ENCODE measurements at places on chromosomes 1 and 21.
A peak's percentile ranks its signal among the peaks of the same experiment; 100 is the strongest.

DNA sequence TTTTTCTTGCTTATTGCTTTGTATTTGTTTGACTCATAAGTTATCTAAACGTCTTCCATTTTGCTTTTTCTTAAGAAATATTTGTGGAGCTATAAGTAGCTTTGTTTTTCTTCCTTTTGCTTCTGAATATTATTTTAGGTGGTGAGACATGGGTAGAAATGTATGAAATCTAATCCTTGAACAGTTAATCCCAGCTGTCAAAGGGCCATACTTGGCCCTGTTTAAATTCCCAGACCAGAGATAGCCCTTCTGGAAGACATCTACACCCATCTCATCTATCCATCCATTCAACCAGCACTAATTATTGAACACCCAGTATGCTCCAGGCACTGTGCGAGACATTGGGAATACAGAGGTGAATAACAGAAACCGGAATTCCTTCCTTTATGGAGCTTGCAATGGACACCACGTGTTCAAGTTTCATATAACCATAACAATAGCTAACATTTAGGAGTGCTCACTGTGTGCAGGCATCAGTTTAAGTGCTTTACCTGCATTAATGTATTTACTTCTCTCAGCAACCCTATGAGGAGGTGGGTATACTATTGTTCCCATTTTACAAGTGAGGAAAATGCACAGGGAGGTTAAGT, 8.7 kb downstream of the TACSTD2 start:
- DNase-seq: no peak

DNA sequence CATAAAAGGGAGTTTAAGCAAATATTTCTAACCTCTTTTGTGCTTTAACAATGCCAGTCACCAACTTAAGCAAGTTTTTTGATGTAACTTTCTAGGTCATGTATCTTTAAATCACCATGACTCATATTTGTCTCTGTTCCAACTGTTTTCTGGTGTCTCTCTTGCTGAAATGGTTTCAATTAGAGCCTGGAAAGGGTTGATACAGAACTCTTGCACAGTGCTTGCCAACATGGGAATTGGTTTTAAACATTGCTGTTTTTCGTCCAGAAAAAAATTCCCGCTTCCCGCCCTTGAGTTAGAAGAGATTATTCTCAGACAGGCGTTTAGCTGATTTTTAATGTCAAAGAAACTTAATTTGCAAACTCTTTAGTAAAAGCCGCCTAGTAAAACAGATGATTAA, 46.4 kb upstream of the SLC22A15 start:
- peak; percentile 15 for DNase-seq

DNA sequence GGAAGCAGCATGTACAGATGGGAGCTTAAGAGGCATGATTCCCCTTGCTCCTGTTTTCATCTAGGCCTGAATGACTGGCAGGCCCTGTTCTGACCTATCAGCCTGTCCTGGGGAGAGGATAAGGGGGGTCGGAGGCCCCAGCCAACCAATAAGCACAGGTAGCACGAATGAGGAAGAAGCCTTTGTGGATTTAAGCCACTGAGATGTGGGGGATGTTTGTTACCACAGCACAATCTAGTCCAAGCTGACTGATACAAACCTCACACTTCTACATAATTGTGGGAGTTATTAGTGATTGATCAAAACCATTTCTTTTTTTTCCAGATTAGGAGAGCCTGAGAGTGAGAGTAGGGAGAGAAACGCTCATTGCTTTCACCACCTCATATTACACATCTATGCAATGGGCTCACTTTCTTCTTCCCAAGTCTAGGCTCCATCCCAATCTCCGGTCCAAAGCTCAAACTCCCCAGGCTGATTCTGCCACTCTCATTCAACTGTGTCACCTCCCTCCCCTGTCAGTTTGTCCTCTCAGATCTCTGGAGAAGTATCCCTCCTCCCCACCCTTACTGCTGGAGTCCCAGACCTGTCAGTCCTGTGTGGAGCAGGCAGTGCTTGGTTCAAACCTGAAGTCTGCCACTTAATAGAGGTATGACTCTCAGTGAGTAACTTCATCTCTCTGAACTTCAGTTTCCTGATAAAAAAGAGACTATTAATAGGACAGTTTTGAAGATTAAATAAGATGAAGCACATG, 220.5 kb downstream of the PTPRU start:
- no peak for DNase-seq

- no peak for DNase-seq
Observed at GRCh38 chr1:182682406-182682805, 2.0 kb downstream of the RGS8 start.

DNA sequence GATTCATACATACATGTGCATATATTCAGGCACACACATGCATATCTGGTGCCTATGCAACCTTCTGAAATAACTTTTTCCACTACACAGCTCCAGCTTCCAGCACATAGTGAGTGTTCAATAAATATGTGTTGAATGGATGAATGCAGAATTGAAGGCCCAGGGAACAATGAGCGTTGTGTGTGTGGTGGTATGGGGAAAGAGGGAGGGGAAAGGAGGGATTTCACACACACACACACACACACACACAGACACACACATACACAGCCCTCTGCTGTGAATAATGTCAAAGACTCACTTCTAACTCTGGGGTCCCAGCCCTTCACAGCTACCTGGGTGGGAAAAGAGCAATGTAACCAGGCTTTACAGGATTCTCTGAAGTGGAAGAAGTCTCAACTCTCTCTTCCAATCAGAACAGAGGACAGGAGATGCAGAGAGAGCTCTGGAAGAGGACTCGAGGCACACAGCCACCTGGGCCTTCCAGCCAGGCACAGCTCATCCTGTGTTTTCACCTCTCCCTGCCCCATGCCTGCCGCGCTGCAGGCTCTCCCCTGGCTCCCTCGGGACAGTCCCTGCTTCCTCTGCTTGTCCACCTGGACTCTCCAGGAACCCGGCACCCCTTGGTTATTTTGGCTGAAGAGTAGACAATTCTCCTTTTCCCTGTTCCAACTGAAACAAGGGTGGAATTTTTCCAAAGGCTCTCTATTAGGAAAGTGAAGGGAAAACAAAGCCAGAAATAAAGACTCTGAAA, 5.4 kb upstream of the IGSF8 start:
- DNase-seq: peak; percentile 78

DNA sequence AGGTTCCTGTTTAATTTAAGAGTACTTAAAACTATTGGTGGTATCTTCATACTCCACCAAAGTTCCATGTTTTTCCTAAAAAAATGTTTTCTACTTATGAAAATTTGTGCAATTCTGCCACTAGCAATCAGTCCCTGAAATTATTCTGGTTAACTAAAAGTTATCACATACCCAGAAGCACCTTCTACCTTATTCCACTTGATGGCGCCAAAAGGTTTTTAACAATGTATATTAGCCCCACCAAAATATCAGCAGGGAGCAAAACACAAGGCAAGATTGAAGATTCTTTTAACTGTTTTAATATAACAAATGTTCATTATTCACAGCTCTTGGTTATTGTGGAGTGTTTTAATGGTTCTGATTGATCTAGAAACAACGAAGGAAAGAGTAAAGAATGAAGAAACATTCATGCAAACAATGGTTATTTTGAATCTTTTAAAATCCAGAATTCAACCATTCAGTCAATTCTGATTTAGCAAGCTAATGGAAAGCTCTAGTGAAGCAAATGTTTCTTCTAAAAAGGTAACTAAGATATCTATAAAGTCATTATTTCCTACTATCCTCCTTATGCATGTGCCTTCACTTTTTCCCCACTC, 67.2 kb downstream of the TTLL7 start:
- peak; percentile 66 for DNase-seq

DNA sequence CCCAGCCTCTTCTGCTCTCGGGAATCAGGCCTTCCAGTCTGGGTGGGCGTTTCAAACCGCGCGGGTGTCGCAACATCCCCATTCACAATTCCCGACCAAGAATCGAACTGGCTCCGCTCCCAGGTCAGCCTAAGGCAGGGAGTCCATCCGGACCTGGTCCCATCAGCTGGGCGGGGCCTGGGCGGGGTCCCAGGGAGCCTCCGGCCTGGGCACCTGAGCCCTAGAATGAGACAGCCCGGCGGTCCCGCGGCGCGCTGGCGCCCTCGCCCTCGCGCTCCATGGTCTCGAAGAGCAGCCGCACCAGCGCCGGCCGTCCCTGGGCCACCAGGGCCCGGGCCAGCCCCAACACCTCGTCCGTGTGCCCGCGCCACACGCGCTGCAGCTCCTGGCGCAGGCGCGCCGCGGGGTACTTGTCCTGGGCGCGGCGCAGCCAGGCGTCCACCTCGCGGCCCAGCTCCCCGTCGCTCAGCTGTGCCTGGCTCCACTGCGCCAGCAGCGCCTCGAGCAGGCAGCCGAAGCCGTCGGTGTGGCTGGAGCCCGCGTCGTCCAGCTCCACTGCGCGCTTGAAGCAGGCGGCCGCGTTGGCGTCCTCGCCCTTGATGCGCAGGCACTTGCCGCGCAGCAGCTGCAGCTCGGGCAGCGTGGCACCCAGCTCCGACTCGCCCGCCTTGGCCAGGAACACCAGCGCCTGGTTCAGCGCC, 16.9 kb upstream of the PARS2 start:
- DNase-seq: no peak

DNA sequence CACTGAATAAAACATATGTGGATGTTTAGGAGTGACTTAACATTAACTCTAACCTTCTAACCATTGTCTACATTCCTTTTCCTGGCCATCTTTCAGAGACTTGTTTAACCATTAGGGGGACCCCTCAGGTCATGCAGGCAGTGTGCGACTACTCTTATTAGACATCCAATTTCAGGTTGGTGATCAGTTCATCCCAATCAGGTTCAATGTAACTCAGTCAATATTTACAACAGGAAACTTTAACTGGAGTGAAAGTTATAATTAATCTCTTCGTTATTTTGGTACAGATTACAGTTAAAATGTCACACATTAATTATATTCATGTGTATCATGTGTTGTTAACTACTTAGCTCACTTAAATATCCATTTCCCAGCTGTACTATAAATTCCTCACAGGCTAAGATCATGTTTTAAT, 68.8 kb upstream of the RGS1 start:
- DNase-seq: no peak

DNA sequence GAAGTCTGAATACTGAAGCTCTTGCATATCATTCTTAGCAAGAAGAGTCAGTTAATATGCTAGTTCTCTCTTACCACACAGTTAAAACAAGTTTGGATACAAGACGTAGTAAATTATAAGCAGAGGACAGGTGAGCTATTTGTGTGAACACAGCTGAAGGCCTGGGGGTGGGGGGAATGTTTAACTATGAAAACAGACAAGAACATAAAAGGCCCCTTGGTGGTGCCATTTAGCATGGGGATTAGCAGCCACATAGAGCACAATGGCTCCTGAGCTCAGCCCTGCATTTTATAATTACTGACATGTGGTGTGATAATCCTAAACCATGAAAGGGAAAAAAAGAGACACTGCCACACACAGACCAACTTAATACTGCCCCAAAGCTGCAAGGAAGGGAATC, 94.8 kb downstream of the TGFBR3 start:
- no peak for DNase-seq

DNA sequence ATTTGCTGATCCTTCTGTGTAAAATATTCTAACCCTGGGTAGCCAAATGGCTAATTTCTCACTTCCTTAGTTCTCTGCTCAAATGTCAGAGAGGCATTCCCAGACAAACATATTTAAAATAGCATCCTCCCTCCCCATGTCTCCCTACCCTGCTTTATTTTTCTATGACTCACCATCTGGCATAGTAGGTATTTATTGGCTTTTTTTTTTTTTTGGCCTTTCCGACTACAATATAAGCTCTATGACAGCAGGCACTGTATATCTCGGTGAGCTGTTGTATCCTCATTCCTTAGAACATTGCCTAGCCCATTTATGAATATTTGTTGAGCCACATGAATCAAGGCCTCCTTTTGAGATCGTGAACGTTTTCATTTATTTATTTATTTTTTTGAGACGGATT, 1.5 kb upstream of the NEK7 start:
- DNase-seq: no peak

GRCh38 chr1:43077273-43077672, 94.8 kb downstream of the EBNA1BP2 start:
- no peak for DNase-seq

GRCh38 chr1:25641931-25642573, 25.5 kb downstream of the MAN1C1 start:
- no peak for DNase-seq

GRCh38 chr21:21818898-21819297, 820.7 kb downstream of the NCAM2 start:
- DNase-seq: no peak

- DNase-seq: no peak
Observed at GRCh38 chr21:34743285-34743684, 74.5 kb downstream of the CLIC6 start.

DNA sequence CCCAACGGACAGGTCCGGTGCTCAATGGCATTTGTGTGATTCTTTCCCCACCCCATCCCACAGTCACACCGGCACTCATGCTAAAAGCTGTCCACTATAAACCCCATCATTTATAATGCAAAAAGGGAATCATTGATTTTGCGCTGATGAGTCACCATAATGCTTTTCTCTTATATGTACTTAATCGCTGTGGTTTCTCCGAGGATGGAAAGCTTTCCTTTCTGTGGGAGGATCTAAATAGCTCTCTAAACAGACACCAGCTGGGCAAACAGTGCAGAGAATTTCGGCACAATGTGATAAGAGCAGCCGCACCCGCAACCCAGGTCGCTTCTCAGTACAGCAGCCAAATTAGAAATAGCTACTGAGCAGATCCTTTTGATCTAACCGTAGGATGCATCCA, 85.6 kb downstream of the SETD4 start:
- DNase-seq: no peak

DNA sequence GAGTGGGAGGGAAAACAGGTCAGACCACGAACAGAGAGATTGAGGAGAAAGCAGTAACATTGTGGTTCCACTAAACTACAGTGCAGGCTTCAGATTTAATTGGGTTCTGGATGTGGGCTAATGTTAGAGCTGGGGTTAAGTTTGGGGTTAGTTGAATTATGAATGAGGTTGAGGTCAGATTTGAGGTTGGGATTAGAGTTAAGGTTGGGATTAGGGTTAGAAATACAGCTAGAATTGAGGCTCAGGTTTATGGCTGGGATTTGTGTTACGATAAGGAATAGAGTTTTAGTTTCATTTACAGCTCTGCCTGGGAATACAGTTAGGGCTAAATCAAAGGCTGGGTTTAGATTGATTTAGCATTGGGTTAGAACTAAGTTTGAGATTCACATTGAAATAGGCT, 1.8 kb upstream of the VSIG8 start:
- DNase-seq: no peak

- no peak for DNase-seq
Observed at GRCh38 chr1:187384504-187384903, 555.8 kb downstream of the PLA2G4A start.

- DNase-seq: no peak
Observed at GRCh38 chr1:113507552-113508214, 117.4 kb downstream of the MAGI3 start.

GRCh38 chr1:227558732-227559262, 4.6 kb upstream of the ZNF678 start:
- no peak for DNase-seq

DNA sequence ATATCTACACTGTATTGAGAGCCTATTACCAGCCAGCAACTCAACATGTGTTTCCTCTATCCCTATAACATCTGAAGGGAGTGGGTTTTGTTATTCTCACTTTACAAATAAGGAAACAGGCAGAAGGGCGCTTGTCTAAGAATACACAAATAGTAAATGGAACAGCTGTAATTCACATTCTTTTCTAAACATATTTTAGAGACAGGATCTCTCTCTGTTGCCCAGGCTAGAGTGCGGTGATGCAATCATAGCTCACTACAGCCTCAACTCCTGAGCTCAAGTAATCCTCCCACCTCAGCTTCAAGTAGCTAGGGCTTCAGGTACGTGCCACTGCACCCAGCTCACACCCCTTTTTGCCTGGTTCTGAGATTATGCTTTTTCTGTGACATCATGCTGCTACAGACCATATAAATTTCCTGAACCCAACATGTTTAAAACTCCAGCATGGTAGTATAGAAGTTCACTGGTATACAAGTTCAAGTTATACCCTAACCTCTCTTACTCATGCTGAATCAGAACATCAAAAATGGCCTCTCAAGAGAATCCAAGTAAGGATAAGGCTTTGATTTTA, 8.6 kb upstream of the TACSTD2 start:
- no peak for DNase-seq
